ENCODE measurements at places on chromosomes 2 and 18. TPM values are rescaled to one million over a fixed set of nuclear protein-coding genes. Genes with fewer than 3 reads are reported as not detected.

Gene PCBP1
- 13.0 TPM for total RNA-seq

Gene CFAP65
- not detected for total RNA-seq

Gene ASAP2
- 37.1 TPM for total RNA-seq

Gene CCDC85A
- total RNA-seq, result 0.45 TPM

Gene MTLN
- 38.6 TPM for total RNA-seq

Gene PLCL1
- total RNA-seq, result 12.4 TPM

Gene NDC80
- total RNA-seq, result 5.0 TPM

DNA sequence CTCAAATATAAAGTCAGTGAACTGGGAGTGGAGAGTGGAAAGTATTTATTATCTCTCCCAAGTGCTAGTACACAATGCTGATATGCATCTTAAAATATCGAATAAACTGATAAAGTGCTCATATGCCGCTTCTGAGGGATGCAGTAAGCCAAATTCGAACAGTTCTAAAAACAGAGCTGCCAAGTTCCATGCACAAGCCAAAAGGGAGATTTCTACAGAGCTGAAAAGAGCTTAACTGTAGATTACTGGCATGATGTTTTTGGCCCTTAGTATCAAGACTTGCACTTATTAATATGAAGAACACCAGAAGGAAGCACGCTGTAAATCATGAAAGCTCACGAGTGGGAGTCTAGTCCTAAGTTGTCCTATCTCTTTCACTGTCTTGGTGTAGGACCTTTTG, 7.9 kb downstream of the TMEFF2 start:
- no peak for DNase-seq

GRCh38 chr2:36173760-36174404, 181.7 kb upstream of the CRIM1 start:
- no peak for DNase-seq

- no peak for DNase-seq
These were observed 64.4 kb upstream of the SPAG16 start for GRCh38 chr2:213219816-213220215.

DNA sequence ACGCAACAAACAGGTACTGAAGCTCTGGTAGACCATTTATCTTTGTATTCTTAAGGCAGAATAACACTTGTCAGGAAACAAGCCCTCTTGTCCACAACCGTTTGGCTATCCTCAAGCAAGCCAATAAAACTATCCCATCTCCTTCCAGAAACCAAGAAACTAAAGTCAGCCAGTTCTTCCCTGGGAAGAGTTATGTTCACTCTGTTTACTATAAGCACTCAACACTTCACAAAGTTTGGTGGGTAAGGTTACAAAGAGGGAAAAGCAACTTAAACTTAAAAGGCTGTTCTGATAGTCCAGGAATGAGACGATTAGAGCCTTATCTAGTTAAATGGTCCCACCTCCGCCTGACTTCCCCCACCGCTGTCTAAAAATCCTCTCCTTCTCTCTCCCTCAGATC, 25.6 kb downstream of the LRP2 start:
- no peak for DNase-seq

GRCh38 chr2:102159295-102159694, 16.7 kb downstream of the IL1R1 start:
- DNase-seq, result no peak

GRCh38 chr2:71129902-71130151, 202 bp downstream of the MCEE start:
- no peak for DNase-seq

DNA sequence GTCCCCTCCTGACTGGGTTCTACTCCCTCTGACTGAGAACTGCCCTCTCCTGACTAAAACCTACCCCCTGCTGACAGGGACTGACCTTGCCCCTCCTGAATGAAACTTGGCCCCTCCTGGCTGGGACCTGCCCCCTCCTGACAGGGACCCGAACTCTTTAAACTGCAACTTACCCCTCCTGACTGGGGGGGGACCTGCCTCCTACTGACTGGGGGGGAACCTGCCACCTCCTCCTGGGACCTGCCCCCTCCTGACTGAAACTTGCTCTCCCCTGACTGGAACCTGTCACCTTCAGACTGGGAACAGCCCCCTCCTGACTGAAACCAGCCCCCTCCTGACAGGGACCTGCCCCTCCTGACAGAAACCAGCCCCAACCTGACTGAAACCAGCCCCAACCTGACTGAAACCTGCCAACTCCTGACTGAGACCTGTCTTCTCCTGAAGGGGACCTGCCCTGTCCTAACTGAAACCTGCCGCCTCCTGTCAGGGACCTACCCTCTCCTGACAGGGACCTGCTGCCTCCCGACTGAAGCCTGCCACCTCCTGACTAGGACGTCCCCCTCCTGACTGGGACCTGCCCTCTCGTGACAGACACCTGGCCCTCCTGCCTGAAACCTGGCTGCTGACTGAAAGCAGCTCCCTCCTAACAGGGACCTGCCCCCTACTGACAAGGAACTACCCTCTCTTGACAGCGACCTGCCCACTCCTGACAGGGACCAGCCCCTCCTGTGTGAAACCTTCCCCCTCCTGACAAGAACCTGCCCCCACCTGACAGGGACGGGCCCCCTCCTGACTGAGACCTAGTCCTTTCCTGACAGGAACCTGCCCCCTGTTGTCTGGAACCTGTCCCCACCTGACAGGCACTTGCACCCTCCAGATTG, 87.1 kb downstream of the PXDN start:
- DNase-seq, result no peak

DNA sequence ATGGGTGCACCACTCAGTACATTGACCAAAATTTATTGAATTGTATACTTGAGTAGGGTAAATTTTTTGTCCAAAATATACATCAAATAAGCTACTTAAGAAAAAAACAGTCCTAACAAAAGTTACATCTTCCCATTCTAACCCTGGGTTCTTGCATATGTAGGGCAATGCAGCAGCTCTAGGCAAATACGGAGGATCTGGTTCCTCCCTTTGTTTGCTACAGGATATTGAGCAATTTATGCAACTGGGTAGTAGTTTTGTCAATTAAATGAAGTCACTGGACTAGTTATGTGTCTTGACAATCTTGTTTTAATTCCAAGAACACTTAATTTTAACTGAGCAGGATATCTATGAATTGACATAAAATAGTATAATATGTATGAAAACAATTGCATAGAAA, 1507.2 kb upstream of the PIK3C3 start:
- DNase-seq, result no peak

- DNase-seq, result no peak
These were observed 286.3 kb downstream of the OSR1 start for GRCh38 chr2:19072161-19072560.

- peak; percentile 21 for DNase-seq
These were observed 39.4 kb downstream of the TMEM182 start for GRCh38 chr2:102801098-102801718.

DNA sequence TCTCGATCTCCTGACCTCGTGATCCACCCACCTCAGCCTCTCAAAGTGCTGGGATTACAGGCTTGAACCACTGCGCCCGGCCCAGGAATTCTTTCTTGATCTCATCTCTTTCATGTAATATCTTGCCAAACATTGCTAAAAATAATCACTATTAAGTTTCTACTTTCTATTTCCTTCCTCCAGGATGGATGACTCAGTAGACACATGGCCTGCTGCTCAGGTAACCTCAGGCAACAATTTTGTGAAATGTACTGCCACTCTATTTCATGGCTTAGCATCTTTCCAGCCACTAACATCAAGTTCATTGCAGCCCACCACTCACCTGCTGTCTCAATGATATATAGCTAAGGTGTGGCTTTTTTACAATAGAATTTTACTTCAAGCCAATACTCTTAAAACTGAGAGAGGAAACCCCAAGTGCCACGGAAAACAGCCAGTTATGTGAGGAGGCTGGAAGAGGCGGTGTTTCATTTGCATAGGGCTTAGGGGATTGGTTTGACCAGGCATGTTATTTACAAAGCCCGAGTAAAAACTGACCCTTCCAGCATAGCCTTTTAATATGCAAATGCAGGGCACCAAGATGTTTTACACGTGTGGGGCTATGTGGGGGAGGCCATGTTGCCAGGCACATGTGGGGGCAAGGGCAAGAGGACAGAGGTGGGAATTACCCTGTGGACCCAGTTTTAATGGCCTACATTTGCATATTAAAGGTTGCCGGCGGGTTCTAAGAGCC, 11.3 kb upstream of the SUMO1 start:
- DNase-seq, result no peak

- no peak for DNase-seq
These were observed 16.8 kb upstream of the AGFG1 start for GRCh38 chr2:227455200-227455599.

DNA sequence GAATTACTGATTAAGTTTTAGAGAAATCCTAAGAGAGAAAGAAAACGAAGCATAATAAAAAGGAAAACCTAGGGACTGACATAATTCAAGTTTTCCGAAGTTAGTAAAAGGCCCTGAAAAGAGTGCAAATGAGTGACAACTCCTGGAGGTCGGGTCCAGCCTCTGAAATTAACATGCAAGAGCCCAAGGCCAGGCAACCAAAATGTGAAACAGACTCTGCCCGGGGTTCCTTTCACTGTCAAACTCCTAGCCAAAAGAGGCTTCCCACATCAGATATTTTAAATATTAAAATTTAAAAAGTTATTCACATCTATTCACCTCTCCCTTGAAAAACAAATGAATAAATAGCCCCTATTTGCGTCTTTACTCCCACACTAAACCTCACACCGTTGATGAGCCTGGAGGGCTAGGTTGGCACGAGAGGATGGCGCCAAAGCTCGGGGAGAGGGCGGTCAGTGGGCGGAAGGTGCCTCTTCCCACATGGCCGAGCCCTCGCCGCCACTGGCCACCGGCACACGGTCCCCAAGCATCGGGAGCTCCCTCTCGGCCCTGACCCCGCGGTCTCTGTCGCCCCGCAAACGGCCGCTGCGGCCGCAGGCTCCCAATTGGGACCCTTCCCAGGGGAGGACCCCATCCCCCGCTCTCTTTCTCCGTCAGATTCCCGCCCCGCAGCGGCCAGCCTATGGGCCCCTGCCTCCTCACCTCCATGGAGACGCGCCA, 630 bp downstream of the PPM1G start:
- peak; percentile 15 for DNase-seq

DNA sequence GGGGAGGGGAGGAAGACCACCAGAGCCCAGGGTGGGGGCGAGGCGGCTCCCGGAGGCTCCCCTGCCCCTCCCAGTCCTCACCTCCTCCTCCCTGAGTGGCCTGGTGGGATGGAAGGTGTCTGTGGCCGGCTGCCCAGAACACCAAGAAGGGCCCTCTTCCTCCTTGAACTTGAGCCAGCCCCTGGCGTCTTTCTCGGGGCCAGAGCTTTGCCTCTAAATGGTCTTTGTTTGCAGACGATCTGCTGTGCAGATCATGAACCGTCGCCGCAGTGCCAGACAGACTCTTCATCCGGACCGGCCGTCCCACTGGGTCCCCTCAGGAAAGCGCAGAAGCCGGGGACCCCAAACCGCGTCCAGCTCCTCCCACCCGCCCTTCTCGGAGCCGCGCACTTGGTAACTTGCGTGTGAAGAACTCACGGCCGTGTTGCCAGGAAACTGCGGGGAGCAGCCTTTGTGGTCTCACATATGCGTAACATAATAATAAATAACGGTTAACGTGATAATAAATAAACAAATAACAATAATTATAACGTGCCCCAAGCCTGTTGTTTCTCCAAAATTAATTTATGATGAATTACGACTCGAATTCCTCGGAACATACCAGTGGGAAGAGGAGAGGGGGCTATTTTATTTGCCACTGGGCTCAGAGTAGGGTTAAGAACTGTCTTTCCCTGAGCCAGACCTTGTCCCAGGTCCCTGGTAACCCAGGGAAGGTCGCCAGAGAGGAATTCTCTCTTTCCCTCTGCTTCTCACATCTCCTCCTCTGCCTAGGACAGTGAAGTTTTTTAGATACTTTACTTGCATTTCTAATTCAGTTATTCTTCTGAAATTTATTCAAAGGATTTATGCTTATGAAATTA, 41.0 kb downstream of the PTGR3 start:
- DNase-seq, result no peak

DNA sequence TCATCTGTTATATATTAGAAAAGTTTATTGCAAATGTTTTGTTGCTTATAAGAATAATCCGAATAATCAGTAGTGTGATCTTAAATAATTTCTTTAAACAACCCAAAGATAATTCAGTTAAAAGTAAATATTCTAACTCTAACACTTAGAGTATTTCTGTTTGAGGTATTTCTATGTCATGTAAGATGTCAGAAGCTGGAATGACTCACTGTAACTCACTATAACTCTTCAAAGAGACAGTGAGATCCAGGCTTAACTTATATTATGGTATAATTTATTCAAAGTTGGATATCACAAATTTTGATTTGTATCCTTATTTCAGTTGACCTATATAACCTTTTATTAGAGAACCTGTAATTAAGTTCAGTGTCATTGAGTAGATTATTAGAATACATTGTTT, 6.9 kb downstream of the MBD5 start:
- no peak for DNase-seq

DNA sequence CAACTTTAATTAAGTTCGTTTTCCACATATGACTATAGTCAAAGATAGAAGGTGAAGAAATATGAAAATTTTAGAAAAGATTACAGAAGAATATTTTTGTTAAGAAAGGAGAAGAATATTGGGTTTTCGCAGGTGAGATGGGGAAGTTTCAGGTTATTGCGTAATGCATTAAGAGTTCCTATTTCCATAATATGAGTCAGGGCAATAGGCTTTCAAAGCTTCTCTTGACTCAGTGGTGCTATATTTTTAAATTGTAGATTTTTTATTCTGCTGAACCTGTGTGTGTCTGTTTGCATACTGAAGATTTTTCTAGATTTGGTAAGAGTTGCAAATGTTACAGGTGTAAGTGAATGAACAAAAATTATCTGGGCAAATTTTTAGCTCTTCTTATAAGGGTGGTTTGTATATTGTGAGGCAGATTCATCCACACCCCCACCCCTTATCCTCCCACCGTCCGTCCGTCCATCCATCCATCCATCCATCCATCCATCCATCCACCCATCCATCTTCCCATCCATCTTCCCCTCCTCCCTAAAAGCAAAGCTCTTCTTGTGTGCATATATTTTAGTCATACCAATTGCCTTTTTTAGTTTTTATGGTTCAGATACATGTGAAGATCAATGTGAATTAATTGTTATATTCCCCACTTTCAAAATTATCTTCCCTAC, 69.6 kb downstream of the MYO1B start:
- no peak for DNase-seq

DNA sequence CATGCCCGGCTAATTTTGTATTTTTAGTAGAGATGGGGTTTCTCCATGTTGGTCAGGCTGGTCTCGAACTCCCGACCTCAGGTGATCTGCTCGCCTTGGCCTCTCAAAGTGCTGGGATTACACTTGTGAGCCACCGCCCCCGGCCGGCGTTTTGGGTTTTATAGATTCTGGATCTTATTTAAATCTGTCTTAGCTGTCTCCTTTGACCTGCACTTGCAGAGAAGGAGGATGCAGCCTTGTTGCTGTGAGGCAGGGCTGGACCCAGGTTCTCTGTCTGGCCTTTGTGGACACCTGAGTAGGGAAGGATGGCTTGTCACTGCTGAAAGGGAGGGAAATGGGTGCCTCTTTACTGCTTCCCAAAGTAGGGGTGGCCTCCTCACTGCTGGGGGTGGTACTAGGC, 83.0 kb upstream of the HS6ST1 start:
- no peak for DNase-seq

DNA sequence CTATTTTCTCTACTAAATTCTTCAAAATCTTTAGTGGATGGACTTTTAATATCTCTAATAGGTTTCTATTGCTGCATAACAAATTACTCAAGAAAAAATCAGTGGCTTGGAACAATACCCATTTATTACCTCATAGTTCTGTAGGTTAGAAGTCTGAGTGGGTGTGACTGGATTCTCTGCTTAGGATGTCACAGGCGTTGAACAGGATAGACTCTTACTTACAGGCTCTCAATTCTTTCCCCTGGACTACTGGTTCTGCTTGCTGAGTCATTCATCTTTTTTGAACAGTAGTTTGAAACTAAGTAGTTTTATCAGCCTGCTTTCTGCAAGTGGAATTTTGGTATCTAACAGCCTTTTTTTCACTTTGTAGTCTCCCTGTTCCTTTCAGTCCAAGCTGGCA, 265.4 kb downstream of the ZNF385B start:
- DNase-seq, result peak; percentile 73

Measured in fibroblast of the aortic adventitia (primary cell).